Activated CD4-positive, alpha-beta T cell treated with anti-CD3 and anti-CD28 coated beads, Interleukin-2, amount 50 U/mL, for 24 hours (primary cell): ENCODE measurements at places on chromosomes 11 and 22.

DNA sequence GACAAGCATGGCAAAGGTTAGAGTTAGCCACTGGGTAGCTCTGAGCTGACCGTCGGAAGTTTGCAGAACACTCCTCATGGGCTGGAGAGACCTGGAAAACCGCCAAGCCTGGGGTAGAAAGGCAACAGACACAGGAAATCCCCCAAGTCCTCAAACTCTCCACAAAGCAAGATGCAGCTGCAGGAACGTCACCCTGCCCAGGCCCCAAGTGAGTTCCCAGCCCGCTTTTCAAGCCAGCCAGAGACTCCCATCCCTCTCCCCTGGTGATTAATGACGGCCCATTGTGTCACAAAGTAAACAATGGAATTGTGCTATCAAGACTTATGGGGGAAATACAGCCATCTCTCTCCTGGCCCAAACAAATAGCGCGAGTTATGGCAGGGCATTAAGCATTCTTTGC, 633.0 kb downstream of the TBC1D22A start:
- no peak for DNase-seq

DNA sequence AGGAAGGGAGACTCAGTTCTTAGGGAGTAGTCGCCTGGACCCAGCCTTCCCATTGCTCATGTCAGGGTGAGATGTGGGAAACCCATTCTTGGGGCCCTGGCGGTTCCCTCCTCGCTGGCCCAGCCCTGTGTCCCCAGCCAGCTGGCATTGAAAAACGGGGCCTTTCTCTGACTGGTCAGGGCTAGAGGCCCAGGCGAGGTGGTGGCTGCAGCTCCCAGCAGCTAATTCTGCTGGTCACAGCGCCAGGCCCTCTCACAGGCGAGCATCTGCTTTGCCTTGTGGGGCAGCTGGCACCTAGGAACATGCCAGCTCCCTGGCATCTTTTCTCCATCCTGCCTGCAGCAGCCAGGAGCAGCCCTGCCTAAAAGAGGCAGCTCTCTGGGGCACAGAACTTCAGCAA, 20.1 kb downstream of the TSPAN18 start:
- no peak for DNase-seq

- DNase-seq, result peak; percentile 58
These were observed 14.7 kb downstream of the GGA1 start for GRCh38 chr22:37623075-37624016.

DNA sequence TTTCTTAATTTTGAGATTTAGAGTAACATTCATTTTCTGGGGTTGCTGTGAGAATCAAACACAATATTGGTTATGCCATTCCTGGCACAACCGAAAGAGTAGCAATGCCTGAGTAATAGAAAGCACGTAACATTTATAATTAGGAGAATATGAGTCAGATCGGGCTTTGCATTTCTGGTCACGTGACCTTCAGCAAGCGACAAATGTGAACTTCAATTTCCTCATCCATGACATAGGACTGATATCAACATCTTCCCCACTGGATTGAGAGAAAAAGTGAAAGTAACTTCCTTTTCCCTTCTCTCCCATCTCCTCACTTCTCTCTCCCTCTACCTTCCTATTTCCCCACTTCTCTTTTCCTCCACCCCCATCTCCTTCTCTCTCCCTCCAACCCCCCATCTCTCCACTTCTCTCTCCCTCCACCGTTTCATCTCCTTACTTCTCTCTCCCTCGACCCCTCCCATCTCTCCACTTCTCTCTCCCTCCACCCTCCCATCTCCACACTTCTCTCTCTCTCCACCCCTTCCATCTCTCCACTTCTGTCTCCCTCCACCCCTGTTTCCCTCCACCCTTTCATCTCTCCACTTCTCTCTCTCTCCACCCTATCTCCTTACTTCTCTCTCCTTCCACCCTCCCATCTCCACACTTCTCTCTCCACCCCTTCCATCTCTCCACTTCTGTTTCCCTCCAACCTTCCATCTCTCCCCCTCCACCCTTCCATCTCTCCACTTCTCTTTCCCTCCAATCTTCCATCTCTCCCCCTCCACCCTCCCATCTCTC, 33.5 kb upstream of the CAT start:
- peak; percentile 4 for DNase-seq

GRCh38 chr22:50292643-50293440, 14.6 kb downstream of the PLXNB2 start:
- DNase-seq, result no peak

DNA sequence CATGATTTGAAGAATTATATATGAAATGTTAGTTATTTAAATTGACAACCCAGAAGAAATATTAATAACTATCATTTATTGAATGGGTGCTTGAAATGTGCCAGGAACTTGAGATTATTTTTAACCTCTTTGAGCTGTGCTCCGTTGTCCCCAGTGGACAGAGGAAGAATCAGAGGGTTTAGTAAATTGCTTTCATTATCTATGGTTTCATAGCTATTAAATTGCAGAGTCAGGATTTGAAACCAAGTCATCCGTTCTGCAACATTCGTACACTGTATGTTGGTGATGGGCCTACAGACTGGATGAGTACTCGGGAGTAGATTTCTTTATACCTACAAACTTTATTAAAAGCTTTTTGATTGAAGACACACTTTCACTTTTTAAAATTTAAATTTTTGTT, 4.9 kb downstream of the HSD17B12 start:
- DNase-seq, result no peak

GRCh38 chr22:28904211-28904896, 21.0 kb downstream of the ZNRF3 start:
- no peak for DNase-seq

GRCh38 chr11:6468712-6469495, 4.8 kb downstream of the TRIM3 start:
- DNase-seq, result no peak

DNA sequence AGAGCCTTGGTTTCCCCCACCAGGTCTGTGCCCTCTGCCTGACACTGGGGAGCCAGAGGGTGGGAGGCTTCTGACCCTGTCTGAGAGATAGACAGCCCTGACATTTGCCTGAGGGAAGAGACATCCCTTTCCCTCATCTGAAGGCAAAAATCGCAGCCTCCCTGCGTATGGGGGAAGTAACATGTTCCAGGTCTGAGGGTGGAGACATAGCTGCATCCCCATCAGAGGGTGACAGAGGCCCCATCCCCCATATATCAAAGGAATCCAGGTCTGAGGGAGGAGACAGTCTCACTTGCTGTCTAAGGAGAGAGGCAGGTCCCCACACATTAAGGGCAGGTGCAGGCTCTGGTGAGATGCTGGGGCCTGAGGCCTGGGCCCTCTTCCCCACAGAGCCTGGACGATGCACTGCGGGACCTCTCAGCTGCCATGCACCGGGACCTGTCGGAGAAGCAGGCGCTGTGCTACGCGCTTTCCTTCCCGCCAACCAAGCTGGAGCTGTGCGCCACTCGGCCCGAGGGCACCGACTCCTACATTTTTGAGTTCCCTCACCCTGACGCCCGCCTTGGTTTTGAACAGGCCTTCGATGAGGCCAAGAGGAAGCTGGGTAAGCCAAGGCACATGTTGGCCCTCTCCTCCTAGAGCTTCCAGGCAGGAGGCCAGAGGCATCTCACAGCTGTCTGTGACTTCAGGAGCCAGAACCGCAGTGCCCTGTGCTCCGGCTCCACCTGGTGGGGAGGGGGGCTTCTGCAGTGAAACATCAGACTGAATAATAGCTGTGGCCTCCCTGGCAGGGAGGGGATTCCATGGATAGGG, 16.1 kb upstream of the RELT start:
- DNase-seq, result no peak

DNA sequence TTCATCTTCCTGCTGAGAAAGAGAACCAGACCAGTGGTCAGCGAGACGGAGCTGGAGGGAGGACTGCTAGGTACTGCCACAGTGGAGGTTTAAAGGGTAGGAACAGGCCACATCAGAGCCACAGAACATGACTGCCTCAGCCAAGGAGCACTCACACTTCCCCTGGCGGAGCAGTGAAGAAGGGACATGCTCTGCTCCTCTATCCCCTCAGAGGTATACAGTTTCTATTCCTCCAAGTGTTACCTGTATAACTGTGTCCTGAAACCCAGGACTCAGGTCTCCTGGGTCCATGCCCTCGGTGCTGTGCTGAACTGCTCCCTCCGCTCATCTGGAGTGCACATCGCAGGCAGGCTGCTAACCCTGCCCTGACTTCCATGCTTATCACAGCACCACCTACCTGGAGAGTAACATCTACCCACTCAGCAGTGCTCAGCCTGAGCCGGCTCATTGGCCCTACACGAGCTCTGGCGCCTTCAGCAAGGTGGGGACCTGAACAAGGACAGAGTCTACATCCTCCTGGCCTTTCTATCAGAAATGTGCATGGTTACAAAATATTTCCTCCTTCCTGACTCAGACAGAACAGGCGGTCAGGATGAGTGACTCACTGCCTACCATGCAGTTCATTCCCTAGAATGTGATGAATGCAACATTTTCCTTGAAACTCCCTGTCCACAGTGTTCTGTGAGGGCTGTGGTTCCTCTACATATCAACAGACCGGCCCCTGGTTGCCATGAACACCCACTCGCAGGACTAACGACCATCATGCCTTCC, 52.9 kb downstream of the C11orf58 start:
- DNase-seq, result no peak

- no peak for DNase-seq
These were observed 12.8 kb upstream of the CLPB start for GRCh38 chr11:72446929-72447769.

GRCh38 chr11:133896642-133897330, 51.5 kb upstream of the SPATA19 start:
- no peak for DNase-seq

GRCh38 chr11:104118105-104118744, 45.7 kb downstream of the PDGFD start:
- DNase-seq, result no peak

GRCh38 chr11:60376601-60377000, 1.7 kb upstream of the MS4A7 start:
- no peak for DNase-seq

DNA sequence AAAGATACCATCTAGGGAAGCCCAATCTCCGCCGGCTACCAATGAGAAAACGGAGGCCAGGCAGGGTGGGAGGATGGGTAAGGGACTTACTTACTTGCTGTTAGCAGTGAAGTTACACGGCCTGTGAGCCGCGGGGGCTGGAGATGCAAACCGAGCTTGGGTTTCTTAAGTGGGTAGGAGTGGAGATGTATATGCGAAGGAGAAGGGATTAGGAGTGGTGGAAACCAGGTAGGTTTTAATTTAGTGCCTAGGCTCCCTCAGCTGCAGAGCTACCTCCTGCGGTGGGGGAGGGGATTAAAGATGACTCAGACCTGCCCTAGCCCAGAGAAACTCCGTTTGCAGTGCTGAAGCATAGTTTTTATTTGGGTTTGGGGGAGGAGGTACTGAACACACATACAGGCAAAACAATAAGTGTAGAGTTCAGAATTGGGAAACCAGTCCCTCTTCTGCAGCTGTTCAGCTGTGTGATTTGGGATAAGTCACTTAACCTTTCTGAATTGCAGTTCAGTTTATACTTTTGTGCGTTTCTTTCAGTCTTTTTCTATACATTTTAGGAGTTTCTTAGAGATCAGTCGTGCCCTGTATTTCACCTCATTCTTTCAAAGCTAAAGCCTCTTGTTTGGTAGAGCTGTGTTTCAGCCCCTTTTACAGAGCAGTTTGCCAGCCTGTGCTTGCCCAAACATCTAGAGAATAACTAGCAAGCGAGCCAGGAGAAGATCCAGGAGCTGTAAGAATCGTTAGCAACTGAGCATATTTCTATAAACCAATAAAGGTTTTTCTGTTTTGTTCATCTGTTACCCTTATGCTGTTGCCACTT, 596 bp upstream of the TNRC6B start:
- DNase-seq, result peak; percentile 77

DNA sequence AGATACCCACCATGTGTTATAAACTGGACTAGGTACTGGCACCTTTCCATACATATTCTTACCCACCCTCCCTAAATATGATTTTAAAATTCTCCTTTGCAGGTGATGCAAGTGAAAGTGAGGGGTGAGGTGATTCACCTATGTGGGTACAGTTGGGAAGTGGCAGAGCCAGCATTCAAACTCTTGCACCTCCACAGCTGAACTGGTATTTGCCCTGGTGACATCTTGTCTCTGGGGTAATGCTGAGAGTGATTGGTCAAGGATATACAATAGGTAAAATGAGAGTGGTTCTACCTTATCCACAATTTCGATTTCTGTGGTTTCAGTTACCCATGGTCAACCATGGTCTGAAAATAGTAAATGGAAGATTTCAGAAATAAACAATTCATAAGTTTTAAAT, 288.2 kb downstream of the MIAT start:
- DNase-seq, result no peak

DNA sequence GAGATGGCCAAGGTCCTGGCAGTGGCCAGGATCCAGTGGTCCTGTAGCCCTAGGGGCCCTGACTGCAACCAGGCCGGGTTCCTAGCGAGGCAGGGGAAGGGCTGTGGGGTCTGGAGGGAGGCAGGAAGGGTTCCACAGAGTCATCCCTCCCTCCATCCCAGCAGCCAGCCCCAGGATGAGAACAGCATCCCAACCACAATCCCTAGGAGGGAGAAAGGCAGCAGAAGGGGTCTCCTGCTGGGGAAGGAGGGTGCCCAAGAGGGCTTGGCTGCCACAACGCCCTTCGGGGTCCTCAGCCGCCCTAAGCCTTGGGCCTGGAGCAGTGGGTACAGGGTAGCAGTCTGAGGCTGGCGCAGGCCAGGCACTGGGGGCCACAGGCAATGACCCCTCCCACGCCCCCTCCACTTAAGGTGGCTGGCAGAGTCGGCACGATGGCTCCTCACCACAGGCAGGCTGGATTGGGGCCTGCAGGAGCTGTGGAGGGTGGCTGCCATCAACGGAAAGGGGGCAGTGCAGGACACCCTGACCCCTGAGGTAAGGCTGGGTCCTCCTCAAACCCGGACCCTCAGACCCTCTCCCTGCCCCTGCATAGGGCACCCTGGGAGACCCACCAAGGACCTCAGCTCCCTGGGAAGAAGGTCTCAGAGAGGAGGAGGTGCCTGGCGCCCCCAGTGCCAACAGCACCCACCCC, 7.2 kb downstream of the SLC22A12 start:
- DNase-seq, result no peak

DNA sequence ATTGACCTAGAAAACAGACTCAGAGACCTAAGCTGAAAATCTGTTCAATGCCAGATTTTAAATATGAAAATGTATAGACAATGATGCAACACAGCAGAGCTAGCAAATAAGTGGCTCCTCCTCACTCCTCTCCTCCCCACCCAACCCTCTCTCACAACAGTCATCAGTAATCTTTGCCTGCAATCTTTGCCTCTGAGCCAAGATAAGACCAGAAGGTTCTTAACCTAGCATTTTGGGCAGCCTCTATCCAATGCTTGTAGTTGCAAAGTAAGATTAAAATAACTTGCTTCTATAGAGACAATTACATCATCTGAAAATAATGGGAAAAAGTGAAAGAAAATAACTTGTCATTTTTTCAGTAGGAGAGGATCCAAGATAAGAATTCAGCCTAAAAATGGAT, 117.3 kb downstream of the PARVA start:
- no peak for DNase-seq
